ENCODE measurements at places on chromosomes 3 and 15.
A peak's percentile ranks its signal among the peaks of the same experiment; 100 is the strongest.

DNA sequence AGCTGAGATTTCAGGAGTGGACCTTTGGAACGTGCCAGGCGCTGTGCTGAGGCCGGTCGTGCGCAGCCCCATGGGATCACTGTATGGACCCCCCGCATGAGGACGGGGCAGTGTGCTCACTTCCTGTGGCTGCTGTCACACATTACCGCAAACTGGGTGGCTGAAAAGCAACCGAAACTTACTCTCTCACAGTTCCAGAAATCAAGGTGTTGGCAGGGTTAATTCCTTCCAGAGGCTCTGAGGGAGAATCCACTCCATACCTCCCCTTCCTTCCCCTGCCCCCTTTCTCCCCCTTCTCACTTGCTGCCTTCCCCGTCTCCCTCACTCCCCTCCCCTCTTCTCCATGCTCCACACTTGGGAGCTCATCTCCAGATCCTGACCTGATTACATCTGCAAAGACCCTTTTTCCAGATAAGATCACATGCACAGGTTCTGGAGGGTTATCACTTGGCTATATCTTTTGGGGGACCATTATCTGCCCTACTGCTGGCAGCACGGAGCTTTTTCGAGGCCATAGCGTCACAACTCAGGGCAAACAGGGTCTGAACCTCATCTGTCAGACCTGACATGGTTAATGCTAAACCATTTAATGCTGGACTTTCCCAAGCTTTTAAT is 41.2 kb downstream of the KLF13 start:
- no peak for DNase-seq

DNA sequence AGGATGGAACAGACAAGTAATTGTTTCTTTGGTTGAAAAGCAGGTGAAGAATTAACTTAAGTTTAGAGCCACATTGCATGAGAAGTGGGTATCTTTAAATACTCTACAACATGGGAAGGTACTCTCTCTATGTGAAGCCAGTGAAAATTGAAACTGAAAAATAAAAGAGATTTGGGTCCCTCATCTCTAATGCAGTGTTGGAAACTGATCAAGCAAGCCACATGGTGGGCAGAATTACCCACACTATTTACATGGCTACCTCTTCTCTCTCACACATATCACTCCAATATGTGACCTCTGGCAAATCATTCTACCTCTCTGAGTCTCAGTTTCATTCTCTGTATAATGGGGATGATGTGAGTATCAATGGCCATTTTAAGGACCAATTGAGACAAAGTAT is 339.0 kb downstream of the IL5RA start:
- no peak for DNase-seq

DNA sequence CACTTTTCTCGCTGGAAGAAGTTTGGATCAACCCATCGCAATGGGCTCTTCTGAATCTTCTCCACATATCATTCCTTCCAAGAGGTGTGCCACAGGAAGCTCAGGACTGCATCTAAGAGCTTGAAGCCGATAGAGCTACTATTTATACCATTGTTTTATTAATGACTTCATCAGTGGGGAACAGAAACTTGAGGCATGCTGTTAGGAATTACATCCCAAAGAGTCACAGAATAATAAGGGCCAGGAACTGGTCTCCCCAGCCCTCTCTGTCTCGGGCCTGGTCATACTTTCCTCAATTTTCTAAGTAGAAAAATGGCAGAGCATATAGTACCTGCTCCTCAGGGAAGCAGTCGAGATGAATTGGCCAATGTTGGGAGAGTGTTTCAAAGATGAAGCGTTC is 16.9 kb upstream of the C15orf61 start:
- no peak for DNase-seq

DNA sequence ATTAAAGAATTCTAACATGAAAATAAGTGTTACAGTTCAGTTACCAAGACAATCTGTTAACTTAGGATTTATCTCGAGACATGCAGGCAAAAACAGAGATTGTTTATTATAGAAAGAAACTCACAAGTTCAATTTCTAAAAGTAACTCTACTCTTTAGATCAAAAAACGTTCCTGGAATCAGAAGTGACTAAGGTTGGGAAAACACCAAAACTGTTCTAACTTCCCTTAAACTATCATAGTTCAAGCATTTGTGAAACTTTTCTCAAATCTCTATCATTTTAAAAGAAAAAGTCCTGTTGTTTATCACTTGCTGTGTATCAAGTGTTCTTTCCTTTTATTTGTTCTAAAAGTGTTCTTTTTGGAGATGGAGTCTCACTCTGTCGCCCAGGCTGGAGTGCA is 8.7 kb downstream of the WDR82 start:
- no peak for DNase-seq

GRCh38 chr15:84748274-84749110 is at the start of gene ZNF592:
Gene ZNF592 (plus strand): TSS chr15:84748592. CDS start chr15:84782676, 34,084 bp downstream.
- DNase-seq = peak; percentile 83

DNA sequence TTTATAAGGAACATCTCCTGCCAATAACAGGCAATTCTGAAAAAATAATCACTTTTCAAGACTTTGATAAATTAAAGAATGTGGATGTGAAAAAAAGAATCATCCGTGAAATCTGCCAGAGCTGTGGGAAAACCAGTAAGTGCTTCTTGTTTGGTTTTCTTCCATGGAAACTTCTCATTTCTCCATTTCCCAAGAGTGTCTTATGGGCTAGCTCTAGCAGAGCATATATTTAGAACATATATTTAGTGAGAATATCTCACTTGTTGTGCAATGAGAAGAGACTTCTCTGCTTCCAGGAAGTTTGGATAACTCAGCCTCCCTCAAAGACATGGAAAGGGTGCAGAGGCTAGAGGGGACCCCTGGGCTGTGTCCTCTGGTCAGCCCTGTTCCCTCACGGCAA is 49.9 kb downstream of the COL6A5 start:
- no peak for DNase-seq

DNA sequence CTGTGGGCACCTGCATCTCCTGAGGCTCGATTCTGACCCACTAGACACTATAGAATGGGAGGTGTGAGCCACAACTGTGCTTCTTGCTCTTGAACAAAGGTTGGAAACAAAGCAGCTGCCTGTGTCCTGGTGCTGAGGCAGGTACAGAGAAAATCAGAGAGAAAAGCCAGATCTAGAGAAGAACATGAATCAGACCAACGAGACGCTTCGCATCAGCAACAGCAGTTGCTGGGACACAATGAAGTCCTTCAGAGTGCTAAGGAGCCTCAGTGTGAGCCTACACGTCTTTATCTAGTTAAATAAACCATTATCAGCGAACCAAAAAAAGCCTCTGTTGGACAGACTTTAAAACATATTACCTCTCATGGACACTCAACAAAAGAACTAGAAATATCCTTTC is 86.3 kb upstream of the MEX3B start:
- DNase-seq = no peak

- DNase-seq = no peak
Observed at GRCh38 chr3:77051591-77051990, 11.7 kb downstream of the ROBO2 start.

DNA sequence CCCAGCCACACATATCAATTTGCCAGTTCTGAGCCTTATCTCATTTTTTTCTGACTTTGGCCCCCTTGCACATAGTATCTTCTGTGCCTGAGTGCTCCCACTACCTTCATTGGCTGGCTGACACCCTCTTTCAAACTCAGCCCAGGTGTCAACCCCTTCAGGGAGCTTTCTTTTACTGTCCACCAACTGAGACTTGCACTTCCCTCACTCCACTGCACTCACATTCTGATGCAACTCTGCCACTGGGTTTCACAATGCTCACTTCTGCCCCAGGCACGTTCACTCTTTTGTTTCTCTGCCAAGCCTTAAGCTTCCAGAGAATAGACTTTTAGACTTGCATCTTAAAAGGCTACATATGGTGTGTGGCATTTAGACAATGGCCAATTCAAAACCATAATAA is 101.5 kb upstream of the CBLB start:
- DNase-seq = peak; percentile 34

Measured in adrenal gland (tissue), 19 donors.